Thoracic aorta (tissue), 2 donors: ENCODE measurements at places on chromosomes 5 and 9.

- DNase-seq = no peak
These were observed 19.9 kb upstream of the SVEP1 start for GRCh38 chr9:110599468-110599867.

- DNase-seq = no peak
These were observed 52.2 kb upstream of the SPINK5 start for GRCh38 chr5:148011398-148012137.

- DNase-seq = no peak
These were observed 171.2 kb downstream of the CCDC171 start for GRCh38 chr9:15724016-15724415.

DNA sequence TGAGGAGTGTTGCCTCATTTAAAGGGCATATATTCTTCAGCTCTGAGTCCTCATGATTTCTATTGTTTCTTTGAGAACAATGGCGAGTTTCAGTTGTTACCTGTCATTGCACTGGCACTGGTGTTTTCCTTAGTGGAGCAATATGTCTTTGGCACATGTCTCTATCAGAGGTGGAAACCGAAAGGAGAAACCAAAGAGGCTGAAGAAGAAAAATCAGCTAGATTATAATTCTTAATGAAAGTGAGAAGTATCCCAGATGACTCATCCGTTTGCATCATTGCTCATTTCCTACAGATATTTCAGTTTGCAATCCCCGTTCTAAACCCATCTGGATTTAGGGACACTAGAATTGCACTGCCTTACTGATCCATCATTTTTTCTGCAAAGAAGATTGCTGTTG lies 324.6 kb downstream of the TMEM232 start:
- DNase-seq = no peak

DNA sequence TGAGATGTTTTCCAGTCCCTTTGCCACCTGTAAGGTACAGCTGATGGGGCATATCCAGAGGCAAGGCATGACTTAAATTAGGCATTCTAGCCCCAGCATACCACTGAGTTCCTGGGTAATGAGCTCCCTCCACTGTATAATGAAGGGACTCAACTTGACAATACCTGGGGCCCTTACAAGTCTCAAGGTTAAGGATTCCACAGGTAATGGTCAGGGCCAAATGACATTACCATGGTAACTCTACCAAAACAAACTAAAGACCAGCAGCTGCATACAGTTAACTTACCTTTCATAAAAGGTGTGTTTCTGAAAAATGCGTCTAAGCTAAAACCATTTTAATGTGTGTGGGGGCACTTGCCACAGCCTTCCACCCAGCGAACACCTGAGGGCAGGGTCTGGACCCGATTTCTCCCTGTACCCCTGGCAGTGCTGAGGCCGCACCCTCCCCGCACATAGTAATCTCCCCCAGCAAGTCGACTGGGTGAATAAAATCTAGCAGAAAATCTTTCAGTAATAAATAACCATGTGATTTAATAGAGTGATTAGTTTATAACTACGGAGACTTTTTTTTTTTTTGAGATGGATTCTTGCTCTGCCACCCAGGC lies 24.2 kb downstream of the CCDC69 start:
- no peak for DNase-seq

DNA sequence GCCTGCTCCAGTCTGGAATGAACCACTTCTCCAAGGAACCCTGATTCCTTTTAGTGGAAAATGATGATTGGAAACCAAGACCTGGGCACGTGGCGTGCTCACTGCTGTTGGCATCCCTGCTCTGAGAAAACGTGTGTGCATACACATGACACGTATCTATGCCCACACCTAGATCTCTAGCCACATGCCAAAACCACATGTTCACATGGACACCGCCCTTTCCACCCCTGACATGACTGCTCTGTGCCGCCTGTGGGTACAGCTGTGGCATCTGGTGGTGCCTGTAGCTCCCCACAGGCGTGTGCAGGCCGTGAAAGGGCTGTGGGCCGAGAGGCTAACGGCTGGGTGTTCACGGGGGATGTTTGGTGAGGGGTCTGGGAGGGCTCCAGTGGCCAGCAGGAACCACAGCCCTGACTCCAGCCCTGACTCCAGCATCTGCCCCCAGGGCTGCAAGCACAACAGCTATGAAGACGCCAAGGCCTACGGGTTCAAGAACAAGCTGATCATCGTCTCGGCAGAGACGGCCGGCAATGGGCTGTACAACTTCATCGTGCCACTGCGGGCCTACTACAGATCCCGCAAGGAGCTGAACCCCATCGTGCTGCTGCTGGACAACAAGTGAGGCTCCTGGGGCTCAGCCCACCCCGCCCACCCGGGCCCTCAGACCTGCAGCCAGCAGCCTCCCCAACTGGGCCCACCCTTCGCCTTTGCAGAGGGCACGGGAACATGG lies 75.1 kb downstream of the KCNT1 start:
- no peak for DNase-seq

GRCh38 chr5:151196556-151197290 lies 27.2 kb downstream of the CCDC69 start:
- no peak for DNase-seq

DNA sequence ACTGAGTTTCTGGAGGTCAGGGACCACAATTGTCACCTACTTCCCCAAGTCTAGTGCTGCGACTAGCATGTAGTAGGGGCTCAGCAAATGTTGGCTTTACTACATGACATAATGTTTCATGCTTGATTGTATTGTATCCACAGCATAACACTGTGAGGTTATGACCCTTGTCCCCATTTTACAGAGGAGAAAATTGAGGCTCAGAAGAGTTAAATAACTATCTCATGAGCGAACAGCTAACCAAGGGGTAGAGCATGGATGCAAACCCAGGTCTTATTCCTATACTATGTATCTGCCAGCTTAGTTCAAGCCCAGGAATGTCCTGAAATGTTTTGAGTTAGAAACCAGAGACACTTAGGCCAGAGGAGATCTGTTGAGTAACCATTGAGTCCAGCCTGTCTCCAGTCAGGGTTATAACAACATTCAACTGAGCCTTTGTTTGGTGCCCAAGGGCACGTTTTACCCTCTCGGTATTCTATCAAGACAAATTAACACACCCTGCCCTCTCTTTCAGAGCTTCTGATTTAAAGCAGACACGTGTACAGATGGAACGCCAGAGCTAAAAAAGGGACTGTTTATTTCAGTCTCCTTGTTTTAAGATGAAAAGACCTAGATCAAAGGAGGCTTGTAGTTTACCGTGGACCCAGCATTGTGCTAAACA lies 16.5 kb downstream of the ANGPTL2 start:
- no peak for DNase-seq

DNA sequence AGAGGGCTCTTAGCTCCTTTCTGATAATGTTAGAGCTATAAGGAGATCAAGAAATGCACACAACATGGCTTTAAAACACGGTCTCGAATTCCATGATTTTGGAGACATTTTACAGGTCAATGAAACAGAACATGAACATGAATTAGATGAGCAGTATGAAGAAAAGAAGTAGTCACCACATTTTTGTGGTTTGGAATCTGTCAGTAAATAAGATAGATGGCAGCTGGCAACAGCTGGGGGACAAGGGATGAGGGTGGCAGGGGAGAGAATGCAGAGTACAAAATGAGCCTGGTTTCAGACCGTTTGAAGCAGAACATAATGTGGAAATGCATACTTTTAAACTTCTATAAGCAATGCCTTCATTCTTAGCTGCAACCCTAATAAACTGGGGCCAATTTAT lies 107.1 kb downstream of the OXCT1 start:
- DNase-seq = no peak

- no peak for DNase-seq
These were observed 9.3 kb downstream of the CCNI2 start for GRCh38 chr5:132756542-132756941.

- DNase-seq = no peak
These were observed 576.5 kb downstream of the CSNK1G3 start for GRCh38 chr5:124088289-124089032.

DNA sequence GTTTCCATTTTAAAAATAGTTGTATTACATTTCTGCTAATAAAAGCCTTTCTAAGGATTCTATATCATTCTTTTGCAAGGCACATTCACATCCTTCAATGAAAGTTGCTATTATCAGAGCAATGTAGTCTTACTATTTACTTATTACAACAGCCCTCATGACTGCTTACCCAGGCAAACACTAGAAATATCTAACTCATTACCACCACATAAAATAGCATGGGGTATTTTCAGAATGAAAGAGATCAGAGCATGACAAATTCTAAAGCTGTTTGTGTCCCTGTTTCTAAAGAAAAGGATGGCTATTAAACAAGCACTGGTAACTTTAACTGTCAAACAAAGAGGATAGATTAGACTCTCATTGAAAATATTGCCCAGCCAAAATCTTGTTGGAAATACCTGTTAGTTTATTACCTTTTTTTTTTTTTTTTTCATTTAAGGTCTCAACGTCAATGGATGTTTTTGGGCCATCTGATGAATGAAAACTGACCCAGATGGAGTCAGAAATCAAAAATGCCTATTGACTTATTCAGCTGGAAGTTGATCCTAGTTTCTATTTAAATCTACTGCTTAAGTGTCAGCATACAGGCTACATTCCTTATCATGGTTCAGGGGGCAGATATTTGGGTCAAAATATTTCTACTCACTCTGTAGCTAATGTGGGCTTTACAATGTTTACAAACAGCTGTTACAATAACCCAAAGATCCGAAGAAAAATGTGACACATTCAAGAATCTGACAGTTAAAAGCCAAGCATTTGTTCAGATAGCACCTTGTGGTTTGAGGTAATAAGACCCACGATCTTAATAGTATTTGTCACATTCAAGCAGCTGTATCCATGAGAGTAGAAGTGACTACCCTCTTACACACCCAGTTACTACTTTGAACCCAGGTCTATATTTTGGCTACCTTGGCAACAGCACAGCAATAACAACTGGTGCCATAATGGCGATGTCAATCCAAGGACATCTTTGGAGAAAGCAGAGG lies 554.8 kb upstream of the MEF2C start:
- DNase-seq = no peak

- DNase-seq = no peak
These were observed 17.9 kb upstream of the TMEM252 start for GRCh38 chr9:68558545-68558944.

GRCh38 chr9:85541876-85542275 lies 199.9 kb downstream of the AGTPBP1 start:
- no peak for DNase-seq

- no peak for DNase-seq
These were observed 250.5 kb downstream of the KIAA0825 start for GRCh38 chr5:94367900-94368299.

DNA sequence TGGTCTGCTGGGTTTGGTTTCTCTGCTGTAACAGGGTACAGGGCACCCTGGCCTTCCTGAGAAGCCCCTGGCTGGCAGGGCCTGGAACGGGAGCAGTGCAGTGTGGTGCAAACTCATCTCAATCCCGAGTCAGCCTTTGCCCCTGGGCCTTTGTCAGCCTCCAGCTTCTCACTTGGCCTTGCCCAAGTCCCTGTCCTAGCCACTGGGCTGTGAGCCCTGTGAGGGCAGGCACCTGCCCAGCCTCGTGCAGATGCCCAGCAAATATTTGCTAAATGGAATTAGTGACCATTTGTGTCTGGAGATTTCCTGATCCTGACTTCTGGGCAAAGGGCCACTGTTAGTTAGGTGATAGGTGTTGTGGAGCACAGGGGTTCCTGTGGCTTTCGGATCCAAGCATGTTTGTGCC lies 13.0 kb downstream of the RGS3 start:
- no peak for DNase-seq
